ENCODE measurements at places on chromosomes 2 and 18. TPM values are rescaled to one million over a fixed set of nuclear protein-coding genes. Genes with fewer than 3 reads are reported as not detected.

Gene LYPD6B
- 73.9 TPM for total RNA-seq

- DNase-seq: no peak
Measured at GRCh38 chr2:152396051-152396511, 61.1 kb downstream of the FMNL2 start.

Gene LOXL3
- total RNA-seq: 0.17 TPM

GRCh38 chr2:62334009-62334408, 138.1 kb downstream of the B3GNT2 start:
- DNase-seq: no peak

DNA sequence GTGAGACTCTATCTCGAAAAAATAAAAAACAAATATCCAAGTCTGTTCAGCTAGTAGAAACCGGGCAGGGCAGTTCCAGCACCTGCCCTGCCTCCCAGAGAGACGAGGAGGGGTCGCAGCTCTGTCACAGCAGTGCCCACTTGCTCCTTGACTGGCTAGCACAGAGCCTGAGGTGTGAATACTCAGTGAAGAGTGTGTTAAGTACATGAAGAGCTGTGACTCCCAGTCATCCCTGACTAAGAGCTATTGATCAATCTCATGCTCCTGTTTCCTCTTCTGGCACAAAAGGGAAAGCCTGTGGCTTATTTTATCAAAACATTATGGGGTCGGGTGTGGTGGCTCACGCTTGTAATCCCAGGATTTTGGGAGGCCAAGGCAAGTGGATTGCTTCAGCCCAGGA, 83.0 kb upstream of the FZD7 start:
- peak; percentile 49 for DNase-seq

Gene KIF1A
- 0.76 TPM for total RNA-seq

DNA sequence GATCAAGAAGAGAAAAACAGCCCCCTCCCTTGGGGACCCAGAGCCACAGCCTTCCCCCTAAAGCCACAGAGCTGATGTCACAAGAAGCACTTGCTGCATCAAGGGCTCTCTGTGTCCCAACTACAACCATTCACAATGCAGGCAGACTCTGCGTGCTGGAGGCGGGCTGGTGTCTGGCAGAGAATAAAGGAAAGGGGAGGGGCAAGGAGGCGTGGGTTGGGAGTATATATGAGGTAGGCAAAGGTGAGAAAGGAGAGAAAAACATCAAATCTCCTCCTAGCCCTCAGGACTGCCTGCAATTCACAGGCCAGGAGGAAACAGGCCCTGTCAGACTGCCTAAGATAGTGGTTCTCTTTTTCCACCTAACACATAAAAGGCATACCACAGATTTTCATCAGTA, 48.8 kb upstream of the IHH start:
- DNase-seq: no peak

- DNase-seq: no peak
Measured at GRCh38 chr2:180124273-180125139, 117.4 kb upstream of the CWC22 start.

Gene NEDD4L
- total RNA-seq: 25.9 TPM

DNA sequence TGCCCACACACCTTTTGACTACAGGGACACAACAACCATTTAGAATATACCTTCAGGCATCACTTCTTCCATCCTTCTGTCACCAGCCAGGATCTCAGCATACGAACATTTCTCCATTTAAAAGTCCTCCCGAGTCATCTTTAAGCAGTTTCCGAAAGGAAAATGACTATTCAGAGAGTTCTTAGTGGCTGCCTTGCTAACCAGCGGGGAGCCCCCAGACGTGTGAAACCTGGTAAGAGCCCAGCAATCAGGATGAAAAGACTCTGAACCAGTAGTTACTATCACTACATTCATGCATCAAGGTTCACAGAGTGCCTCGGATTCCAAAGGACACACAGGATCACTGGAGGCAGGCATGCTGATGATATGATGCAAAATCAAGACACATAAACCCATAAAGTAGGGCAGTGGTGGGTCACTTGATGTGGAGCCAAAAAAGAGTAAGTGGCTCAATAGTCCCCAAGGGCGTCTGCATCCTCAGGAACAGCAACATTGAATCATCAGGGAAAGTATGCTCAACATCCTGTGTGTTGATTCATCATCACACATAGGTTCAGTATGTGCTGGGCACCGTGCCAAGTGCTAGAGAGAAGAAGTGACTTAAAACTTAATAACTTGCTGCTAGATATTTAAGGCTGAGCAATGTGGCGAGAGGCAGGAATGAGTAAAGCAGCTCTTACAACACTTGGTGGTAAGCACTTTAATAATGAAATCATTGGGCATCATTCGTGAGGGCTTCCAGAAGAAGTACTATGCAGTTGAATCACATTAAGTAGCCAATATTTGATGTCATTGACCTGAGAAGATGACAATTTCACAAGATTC, 4.4 kb downstream of the CCL20 start:
- peak; percentile 98 for DNase-seq

GRCh38 chr2:112821682-112822081, 14.9 kb downstream of the IL1B start:
- DNase-seq: no peak

DNA sequence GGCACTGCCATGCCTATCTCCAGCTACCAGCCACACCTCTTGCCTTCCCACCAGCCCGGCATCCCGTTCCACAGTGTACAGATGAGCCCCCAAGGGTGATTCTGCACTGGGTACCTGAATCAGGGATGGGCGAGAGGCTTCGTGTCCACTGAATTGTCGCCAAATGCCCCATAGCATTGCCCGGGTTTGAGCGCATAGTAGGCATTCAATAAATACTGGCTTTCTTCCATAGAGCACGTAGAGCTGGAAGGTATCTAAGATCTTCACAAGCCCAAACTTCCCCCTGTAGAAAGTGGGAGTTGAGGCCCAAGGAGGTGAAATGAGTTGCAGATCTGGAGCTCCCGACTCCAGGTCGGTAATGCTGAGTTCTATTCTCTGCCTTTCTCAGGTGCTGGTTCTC, 358.7 kb downstream of the LPIN1 start:
- DNase-seq: no peak

DNA sequence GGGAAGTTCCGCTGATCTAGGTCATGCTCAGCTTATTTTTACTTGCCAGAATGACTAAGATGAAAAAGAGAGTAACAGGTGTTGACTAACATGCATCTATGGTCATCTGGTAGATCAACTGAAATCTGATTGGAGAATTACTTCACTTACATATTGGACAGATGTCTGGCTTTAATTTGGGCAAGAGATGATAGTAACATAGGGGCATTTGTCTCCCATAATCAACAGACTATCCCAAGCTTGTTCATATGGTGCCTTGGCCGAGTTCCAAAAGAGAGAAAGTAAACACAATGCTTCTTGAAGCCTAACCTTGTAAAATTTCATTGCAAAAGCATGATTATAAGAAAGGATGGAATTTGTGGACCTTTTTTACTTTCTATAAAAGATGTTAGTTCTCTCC, 503.7 kb downstream of the ADCYAP1 start:
- DNase-seq: no peak

Gene TTLL4
- total RNA-seq: 16.1 TPM

Gene IL1F10
- 19.3 TPM for total RNA-seq

GRCh38 chr2:103959174-103960128, 894.5 kb upstream of the POU3F3 start:
- peak; percentile 24 for DNase-seq

Gene LYPD6
- total RNA-seq: 1.2 TPM

- no peak for DNase-seq
Measured at GRCh38 chr2:183505911-183506310, 381.7 kb downstream of the NUP35 start.

- DNase-seq: no peak
Measured at GRCh38 chr2:199458806-199459285, 1.1 kb upstream of the SATB2 start.

- DNase-seq: no peak
Measured at GRCh38 chr2:174235680-174236079, 12.7 kb downstream of the OLA1 start.

- DNase-seq: no peak
Measured at GRCh38 chr2:221372159-221372884, 199.8 kb downstream of the EPHA4 start.

GRCh38 chr18:12278741-12279682, 24.9 kb downstream of the CIDEA start:
- peak; percentile 66 for DNase-seq

DNA sequence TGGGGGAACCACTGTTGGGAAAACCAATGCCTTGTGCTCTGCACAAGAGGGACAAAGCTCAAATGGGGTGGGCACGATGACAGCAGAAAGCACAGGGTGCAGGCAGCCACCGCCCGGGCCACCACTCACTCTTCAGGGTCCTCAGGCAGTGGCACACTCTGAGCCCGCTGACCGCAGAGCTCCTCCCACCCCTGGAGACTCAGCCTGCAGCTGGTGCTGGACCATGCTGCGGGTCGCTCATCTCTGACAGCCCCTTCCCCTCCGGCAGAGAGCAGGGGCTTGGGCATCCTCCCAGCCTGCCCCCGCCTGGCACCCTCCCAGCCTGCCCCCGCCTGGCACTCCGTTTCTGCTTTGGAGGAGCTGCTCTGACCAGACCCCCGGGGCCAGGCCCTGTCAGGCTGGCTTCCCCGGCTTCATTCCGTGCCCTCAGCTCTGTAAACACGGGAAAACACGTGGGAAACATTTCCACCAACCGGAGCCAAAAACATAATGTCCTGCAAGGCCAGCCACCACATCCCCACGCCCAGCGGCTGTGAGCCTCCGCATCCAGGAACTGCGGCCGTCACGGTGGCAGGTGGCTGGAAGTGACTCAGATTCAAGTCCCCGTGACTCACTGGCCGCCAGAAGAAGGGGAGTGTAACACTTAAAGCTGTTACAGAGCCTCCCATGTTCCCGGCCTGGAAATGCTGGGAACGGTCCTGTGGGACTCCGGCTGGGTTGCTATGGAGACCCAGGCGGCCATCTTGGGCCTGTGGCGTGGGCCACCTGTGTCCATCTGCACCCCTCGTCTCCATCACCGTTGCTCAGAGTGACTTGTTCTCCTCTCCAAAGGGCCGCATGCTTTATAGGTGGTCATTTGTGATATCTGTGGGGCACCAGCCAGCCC, 6.8 kb upstream of the SNED1 start:
- DNase-seq: peak; percentile 97

Gene SETBP1
- 7.8 TPM for total RNA-seq

Gene GPAT2
- total RNA-seq: 1.5 TPM

DNA sequence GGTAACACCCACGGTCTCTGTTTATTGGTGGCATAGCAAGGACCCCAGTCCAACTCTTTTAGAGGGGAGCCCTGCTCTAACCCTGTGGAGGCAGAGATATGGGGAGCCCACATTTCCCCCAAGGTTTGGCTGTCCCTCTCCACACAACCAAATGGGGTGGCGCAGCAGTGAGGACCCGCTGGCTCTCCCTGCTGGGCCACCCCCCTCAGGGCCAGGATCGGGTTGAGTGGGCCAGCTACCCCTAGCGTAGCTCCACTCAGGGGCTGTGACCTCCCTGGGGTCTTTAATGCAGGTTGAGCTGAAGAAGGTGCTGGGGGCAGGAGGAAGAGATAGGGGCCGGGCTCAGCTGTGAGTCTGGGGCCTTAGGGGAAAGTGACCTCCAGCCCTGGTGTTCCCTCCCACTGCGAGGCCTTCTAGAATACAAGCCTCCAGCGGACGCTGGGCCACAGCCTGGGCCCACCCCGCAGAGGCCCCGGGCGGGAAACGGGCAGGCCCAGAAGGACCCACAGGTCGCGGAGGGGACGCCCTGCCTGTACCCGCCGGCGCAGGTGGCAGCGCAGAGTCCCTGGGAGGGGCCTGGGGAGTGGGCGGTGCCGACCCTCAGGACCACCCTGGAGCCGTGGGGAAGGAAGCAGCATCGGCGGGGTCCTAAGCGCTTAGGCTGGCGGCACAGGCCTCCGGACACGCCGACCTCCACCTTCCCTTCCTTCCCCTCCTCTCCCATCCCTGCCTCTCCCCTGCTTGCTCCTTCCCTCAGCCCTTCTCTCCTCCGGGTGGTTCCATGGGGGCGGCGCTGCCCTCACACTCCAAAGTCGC, 9.6 kb downstream of the CROCC2 start:
- DNase-seq: no peak

GRCh38 chr2:228067309-228067708, 114.2 kb downstream of the SPHKAP start:
- DNase-seq: no peak

GRCh38 chr18:5986257-5986931, 91.1 kb upstream of the TMEM200C start:
- DNase-seq: no peak

GRCh38 chr2:5690718-5691220, 1.4 kb upstream of the SOX11 start:
- no peak for DNase-seq

Gene SERPINB12
- total RNA-seq: 185 TPM

DNA sequence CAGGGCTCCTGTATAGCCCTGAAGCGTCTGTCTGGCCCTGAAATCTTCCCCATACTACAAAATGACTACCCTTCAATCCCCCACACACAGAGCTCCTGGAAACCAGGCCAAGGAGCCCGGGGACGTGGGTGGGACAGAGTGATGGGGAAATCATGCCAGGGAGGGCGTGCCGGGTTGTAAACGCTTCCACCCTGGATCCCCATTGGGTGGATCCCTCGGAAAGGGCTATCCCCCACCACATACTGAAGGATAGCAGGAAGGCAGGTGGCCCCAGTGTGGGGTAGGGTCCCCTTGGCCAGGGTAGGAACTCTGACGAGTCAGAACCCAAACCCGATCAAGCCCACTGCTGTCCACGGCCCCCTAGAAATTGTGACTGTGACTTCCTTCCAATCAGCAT, 91.7 kb downstream of the INHBB start:
- peak; percentile 85 for DNase-seq

Gene EHD3
- 4.3 TPM for total RNA-seq

DNA sequence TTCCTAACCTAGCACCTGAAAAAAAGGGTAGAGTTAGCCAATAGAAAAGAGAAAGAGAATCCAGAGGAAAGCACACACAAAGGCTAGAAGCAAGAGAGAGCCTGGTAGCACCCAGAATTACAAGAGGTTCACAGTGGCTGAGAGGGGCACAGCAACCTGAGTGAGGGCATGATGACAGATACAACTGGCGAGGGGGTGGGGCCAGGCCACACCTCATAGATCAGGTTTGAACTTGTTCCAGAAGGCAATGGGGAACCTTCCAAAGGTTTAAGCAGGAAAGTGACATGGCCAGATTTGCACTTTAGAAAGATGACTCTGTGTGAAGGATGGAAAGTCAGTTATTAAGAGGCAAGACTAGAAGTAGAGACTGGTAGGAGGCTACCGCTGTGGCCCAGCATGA, 148.0 kb downstream of the TTC32 start:
- no peak for DNase-seq

- DNase-seq: no peak
Measured at GRCh38 chr2:60661073-60661738, 94.9 kb upstream of the PAPOLG start.

Gene COBLL1
- 97.3 TPM for total RNA-seq

DNA sequence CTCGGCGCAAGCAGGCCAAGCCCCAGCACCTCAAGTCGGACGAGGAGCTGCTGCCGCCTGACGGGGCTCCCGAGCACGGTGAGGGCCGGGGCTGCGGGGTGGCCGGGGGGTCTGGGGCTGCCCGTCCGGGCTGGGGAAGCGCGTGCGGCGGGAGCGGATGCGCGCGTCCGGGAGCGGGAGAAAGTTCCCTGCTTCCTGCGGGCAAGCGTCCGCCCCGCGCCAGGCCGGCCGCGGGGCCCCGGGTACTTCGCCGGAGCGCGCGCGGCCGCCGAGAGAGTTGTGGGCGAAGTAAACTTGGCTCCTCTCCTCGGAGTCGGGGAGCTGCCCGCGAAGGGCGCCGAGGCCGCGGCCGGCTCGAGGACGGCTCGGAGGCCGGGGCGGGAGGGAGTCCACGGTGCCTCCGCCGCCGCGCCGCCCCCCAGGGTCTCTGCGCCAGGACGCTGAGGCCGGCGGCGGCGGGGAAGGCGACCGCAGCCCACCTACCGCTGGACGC, 707 bp downstream of the SALL3 start:
- DNase-seq: no peak

GRCh38 chr2:128284841-128285240, 33.8 kb downstream of the HS6ST1 start:
- no peak for DNase-seq

Gene LOXHD1
- 0.97 TPM for total RNA-seq

Gene SLC11A1
- 2.2 TPM for total RNA-seq

Gene TRIM54
- total RNA-seq: not detected
